Stimulated activated naive CD8-positive, alpha-beta T cell treated with anti-CD3 and anti-CD28 coated beads, Interleukin-15, amount 100 ng/mL, for 72 hours (primary cell): ENCODE measurements at places on chromosomes 12 and 14.

DNA sequence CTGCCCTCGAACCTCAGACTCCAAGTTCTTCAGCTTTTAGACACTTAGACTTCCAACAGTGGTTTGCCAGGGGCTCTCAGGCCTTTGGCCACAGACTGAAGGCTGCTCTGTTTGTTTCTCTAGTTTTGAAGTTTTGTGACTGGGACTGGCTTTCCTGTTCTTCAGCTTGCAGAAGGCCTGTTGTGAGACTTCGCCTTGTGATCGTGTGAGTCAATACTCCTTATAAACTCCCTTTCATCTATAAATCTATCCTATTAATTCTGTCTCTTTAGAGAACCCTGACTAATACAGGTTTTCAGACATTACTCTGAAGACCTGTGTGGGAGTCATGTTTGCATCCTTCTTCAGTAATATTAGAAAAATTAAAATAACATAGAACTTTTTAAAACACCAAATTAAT lies 289.1 kb downstream of the RMST start:
- no peak for DNase-seq

GRCh38 chr14:59532419-59532818 lies 44.2 kb downstream of the CCDC175 start:
- no peak for DNase-seq

- DNase-seq, result no peak
Measured at GRCh38 chr14:45251912-45252311, 1.1 kb downstream of the MIS18BP1 start.

GRCh38 chr12:11705010-11705409 lies 55.5 kb downstream of the ETV6 start:
- DNase-seq, result no peak
